Stimulated activated CD8-positive, alpha-beta memory T cell treated with anti-CD3 and anti-CD28 coated beads, Interleukin-7, amount 100 ng/mL, for 1 hour (primary cell): ENCODE measurements at places on chromosomes 3 and 15.

DNA sequence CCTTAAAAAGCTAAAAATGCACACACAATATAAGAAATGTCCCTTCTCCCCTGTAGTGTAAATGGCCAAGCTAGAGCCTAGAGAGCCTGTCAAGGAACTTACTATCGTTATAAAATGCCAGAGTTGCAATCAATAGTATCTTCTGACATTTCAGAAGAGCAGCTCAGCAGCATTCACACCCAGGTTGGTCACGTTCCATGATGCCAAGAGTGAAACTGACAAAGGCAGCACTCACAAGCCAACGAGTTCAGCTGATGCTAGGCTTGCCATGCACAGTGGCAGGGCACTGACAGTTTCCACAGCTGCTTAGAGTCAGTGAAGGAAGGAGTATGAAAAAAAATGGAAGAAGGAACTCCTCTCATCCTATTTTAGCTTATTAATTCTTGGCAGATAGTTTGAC is 331.4 kb upstream of the CCDC54 start:
- DNase-seq = no peak

- DNase-seq = no peak
Observed at GRCh38 chr3:123163141-123163540, 38.6 kb upstream of the SEC22A start.

GRCh38 chr3:190175490-190175889 is 54.8 kb upstream of the P3H2 start:
- DNase-seq = no peak

DNA sequence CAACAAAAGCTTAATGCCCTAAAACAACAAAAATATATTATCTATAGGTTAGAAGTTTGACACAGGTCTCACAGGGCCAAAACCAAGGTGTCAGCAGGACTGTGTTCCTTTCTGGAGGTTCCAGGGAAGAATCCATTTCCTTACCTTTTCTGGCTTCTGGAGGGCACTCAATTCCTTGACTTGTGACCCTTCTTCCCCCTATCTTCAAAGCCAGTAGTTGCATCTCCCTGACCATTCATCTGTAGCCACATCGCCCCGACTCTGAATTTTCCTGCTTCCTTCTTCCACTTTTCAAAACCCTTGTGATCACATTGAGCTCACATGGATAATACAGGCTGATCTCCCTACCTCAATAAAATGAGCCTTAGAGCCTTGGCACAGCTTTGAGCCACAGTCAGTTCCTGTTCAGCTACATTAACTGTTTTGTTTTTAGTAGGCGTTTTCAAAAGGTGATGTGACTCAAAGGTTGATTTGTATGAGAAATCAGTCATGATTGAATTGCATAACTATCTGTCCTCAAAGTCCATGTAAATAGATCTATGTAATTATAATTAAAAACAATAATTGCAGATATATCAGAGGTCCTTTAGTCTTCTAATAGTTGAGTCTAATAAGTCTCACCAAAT is 12.4 kb downstream of the PFN2 start:
- DNase-seq = no peak

- DNase-seq = no peak
Observed at GRCh38 chr3:32946973-32947788, 4.3 kb upstream of the CCR4 start.

DNA sequence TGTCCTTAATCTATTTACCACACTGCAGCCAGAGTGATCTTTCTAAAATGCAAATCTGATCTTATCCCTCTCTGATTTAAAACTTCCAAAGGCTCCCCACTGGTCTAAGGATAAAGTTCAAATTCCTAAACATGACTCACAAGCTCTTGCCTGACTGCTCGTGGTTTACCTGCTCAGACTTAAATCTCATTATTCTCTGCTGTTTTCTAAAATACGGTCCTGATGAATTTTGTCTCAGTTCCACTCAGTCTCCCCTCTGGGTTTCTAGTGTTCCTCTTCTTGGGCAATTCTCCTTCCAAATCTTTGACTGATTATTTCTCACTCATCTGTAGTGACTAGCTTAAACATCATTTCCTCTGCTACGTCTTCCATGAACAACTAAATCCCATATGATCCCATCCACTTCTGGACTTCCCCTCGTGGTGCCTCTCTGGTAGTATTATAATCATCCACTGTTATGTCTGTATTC is 108.3 kb downstream of the P3H2 start:
- no peak for DNase-seq

- DNase-seq = no peak
Observed at GRCh38 chr3:102068327-102068726, 219.0 kb downstream of the NFKBIZ start.

GRCh38 chr15:48541341-48542278 is 103.9 kb downstream of the FBN1 start:
- no peak for DNase-seq

DNA sequence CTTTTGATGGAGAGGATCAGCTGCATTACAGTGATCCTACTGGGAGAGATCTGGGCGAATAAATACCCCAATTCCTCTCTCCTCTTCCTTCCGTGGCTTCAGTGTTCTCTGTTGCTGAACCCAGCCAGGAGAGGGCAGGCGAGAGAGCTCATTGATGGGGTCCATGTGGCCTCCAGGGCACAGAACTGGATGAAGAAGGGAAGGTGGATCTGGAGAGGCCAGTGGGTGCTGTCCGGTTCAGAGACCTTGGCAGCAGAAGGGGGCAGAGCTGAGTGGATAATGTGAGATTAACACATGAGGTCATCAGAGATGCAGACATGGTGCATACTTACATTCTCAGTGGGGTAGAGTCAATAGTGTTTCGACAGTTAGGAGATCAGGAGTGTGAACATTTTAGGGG is 193.6 kb downstream of the CLSTN2 start:
- DNase-seq = no peak

- DNase-seq = no peak
Observed at GRCh38 chr3:81732642-81733041, 28.8 kb downstream of the GBE1 start.

- DNase-seq = no peak
Observed at GRCh38 chr3:16808393-16809107, 76.2 kb upstream of the PLCL2 start.

DNA sequence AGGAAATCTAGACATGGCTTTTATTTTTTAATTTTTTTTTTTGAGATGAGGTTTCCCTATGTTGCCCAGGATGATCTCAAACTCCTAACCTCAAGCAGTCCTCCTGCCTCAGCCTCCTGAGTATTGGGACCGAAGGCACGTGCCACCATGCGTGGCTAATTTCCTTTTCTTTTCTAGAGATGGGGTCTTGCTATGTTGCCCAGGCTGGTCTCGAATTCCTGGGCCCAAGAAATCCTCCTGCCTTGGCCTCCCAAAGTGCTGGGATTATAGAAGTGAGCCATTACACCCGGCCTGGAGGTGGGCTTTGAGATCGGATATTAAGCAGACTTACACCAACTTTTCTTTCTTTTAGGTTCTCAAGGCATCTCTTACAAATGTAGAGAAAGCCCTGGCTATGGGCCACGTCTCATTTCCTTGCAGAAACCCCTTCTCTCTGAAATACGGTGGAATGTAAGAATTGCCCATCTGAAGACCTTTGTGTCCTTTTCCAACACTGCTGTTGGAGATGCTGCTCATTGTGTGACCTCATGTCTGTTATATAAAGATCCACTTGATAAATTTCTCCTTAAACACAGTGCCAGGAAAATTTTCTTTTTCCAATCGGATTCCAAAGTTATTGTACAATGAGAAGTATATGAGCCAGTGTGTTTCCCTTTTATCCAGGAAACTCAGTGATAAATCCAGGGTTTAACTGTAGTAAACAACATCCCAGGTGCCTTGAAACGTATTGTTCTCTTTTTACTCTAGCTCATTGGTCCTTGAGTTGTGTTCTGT is 36.8 kb upstream of the CFAP161 start:
- DNase-seq = no peak

GRCh38 chr3:31763731-31764130 is 217.3 kb downstream of the OSBPL10 start:
- no peak for DNase-seq

DNA sequence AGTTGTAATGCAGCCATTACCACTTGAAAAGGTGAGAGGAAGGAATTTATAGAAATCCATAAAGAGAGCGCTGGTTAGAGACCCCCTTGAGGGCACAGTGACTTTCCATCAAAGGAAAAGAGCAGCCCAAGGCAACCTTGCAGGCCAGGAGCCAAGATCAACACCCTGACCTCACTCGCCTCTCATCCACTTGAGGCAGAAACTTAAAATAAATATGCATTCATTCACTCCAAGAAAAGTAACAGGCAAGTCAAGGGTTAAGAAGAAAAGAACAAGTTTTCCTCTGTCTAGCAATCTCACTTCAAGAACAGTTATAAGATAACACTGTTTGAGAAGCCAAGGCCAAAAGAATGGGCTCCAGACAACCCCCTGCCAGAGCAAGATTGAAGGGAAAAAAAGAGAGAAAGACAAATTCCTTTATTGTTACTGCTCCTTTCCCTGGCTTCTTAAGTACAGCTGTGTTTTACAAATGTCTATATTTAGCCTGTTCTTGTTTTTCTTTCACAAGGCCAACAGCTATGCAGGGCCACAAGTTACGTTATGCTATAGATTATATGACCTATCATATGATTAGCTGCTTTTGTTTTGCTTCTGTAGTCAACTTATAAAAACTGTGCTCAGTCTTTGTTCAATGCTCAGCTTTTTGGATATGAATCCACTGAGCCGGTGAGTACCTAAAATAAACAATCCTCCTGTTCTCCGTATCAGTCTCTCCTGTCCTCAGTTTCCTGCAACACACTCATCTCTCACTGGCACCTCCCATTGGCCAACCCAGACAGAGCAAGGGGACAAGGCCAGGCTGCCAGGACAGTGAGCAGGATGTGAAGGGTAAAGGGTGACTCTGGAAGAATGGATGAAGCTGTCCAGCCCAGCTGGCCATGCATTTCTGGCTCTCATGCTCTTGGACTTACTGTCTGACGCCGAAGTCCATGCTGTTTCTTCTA is 15.8 kb upstream of the SSUH2 start:
- DNase-seq = no peak

DNA sequence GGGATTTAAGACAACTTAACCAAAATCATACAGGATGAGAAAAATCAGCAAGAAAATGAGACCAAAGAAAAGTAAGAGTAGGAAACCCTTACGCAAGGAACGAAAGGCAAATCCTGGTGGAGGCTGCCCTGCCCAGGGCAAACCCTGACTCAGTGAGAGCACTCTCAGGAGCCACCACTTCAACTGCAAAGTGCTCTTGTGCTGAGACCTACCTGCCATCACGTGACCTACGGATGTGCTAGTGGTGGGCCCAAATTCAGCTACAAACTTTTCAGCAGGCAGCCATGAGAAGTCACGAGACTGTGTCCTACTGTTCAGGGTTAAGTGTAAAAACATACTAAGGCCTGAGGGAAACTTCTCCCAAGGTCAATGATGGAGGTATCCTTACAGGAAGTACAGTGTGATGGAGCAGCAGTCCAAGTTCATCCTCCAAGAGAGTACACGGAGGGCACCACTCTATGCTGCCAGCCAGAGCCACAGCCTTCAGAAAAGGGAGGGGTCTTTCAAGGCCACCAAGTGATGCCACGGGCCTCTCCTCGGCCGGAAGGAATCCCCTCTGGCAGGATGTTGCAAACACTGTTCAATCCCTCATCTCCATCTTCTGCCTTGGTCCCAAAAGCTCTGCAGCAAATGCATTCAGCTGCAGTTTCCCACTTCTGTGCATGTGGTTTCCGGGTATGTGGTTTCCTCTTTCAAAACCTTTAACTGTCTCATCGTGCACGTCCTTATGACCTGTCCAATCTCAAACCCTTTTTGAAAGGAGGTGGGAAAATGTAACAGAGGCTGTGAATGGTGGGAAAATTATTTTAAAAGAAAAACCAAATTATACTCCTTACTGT is 9.5 kb downstream of the CHSY1 start:
- DNase-seq = peak; percentile 30

DNA sequence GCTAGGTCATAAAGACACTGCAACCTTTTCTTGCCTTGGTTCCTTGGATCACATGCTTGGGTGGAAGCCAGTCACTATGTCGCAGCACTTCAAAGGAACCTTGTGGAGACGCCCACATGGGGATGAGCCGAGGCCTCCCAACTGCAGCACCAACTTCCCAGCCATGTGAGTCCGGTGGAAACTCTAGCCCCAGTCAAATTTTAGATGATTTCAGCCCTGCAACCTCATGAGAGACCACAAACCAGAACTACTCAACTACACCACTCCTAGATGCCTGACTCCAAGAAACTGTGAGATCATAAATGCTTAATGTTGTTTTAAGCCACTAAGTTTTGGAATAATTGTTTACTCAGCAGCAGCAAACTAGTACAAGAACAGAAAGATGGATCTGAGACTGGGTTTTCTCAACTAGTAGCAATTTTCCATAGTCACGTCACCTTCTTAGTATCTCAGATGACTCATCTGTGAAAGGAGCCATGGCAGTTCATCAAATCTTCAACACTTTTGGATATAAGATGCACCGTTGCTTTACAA is 86.5 kb downstream of the MB21D2 start:
- DNase-seq = no peak

DNA sequence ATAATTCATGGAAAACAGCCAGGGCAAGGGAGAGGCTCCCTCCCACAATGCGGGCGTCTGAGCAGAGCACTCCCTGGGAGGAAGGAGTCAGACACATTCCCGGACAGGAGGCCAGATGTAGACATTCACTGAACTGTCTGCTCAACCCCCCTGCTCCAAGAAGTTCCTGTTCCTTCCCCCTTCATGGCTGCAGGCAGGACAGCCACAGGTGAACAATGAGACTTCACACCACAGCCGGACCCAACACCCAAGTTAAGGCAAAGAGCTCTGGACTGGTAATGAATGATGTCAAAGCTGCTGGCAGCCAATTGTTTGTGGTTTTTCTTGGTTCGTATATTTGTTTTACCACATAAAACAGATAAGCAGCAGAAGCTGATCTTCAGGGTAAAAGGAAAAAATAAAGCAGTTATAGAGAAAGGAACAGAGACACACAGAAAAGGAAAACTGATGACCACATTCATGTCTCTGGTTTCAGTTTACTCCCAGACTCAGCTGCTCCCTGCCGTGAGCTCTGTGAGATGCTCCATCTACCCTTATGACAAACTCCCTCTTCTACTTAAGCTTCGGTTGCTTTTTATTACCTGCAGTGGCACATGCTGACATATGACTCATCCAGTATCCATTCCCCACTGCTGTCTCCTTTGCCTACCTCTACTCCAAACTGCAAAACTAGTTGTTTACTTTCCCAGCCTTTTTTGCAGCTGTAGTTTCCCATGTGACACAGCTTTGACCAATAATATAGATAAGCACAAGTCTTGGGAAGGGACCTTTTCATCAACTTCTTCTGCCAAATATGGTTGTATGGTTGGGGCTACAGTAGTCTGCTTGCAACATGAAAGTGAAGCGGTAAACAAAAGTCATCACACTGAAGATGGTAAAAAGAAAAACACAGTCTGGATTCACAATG is 33.1 kb downstream of the DZIP1L start:
- no peak for DNase-seq

GRCh38 chr3:193879099-193879863 is 256.7 kb upstream of the HES1 start:
- no peak for DNase-seq

- no peak for DNase-seq
Observed at GRCh38 chr3:36303286-36303685, 77.0 kb upstream of the STAC start.

GRCh38 chr15:39242345-39242744 is 338.5 kb upstream of the THBS1 start:
- no peak for DNase-seq

GRCh38 chr3:187694801-187695200 is 7.6 kb downstream of the RTP2 start:
- no peak for DNase-seq
